ENCODE measurements at places on chromosomes 11 and 22. TPM values are rescaled to one million over a fixed set of nuclear protein-coding genes. Genes with fewer than 3 reads are reported as not detected.
A peak's percentile ranks its signal among the peaks of the same experiment; 100 is the strongest.

DNA sequence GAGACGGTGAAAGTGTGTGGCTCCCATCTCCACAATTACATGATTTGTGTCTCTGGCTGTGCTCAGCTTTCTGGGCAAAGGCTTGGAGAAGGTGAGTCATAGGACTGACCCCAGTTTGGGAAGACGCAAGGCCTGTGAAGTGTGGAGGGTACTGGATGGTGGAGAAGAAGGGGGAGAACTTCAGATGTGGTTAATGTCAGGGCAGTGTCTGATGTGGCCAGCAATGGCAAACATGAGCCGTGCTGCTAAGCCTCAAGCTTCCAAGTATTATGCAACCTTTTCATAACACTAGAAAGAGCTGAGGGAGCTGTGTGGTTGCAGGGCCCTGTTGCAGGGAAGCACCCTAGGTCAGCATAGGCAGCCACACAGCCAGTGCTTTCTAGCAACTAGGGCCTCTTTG, 110.9 kb downstream of the NTM start:
- no peak for DNase-seq

DNA sequence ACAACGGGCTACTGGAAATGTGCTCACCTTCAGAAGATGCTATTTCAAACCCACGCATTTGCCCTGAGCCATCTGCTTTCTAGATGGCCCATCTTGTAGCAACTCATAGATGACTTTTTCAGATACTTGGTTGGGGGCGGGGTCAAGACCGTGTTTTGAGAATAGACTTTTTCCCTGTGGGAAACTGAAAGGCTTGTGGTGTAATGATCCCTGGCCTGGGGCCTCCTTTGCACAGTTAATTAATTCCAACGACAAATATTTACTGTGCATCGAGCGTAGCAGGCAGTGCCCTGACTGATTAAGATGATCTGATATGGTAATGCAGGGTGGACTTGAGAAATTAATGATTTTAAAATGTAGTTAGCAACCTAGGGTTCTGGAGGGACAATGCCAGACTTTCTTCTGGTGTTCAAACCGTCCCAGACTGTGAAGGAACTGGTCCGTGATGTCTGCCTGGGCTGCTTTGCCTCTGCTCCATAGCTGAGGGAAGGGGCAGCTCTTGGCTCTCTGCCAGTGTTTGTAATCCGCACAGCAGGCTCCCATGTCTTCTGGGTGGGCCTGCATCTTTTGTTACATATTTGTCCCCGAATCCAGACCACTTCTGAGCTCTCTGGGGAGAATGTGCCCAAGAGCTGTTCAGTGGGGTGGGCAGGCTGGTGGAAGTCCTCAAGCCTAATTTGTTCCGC, 84.8 kb downstream of the ADAMTS15 start:
- DNase-seq, result no peak

- DNase-seq, result no peak
Observed at GRCh38 chr22:35480627-35481550, 59.7 kb upstream of the RASD2 start.

- DNase-seq, result no peak
Observed at GRCh38 chr11:131951121-131951520, 580.7 kb downstream of the NTM start.

DNA sequence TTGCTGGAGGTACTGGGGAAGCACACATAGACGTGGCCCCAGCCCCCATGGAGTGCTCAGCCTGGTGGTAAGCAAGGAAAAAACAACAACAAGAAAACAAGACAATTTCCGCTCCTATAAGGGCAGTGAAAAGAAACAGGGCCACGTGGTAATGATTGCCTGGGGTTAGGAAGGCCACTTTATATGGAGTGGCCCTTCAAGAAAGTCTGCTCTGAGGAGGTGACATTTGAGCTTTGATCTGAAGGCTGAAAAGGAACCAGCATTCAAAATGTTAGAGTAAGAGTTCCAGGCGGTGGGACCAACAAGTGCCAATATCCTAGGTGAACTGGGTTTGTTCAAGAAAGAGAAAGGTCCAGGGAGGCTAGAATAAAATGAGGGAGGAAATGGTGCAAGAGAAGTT, 87.6 kb downstream of the SCN3B start:
- no peak for DNase-seq

GRCh38 chr11:64001484-64002420, 15.5 kb downstream of the OTUB1 start:
- peak; percentile 71 for DNase-seq

- no peak for DNase-seq
Observed at GRCh38 chr11:72411623-72412419, 22.5 kb downstream of the CLPB start.

DNA sequence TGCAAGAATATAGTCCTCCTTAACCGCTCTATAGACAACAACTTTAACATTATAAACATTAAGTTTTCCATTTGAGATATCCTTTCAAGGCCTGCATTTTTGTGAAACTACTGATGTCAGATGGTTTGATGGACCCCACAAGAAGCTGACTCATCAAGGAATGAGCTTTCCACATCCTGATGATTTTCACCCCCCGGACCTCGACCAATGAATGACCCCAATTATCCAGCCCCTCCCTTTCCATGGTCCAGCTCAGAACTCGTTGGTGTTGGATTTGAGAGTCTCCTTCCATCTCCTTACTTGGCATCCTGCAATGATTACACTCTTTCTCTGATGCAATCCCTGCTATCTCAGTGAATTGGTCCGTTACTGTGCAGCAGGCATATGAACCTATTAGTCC, 31.8 kb upstream of the GUCY1A2 start:
- DNase-seq, result no peak

- peak; percentile 39 for DNase-seq
Observed at GRCh38 chr11:33959855-33960400, 68.1 kb upstream of the LMO2 start.

GRCh38 chr22:39130892-39131855, 21.3 kb downstream of the CBX7 start:
- DNase-seq, result no peak

DNA sequence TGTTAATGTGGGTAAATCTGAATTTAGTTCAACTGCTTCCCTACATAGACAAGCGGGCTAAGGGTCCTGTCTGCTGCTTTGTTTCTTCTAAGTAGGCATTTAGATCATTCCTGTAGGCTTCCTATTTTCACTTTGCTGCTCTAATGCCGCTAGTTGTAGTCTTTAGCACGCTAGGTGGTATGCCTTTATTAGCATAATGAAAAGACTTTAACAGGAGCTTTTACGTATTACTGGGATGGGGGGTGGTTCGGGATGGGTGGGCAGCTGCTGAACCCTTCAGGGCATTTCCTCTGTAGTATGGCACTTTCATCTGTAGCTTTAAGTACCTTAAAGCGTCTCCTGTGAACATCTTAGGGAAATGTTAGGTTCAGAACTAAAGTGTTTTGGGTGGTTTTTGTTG, 85.3 kb downstream of the GGT1 start:
- no peak for DNase-seq

- DNase-seq, result no peak
Observed at GRCh38 chr11:15483205-15483604, 368.5 kb downstream of the INSC start.

- DNase-seq, result no peak
Observed at GRCh38 chr11:64231546-64231945, 1.2 kb downstream of the DNAJC4 start.

GRCh38 chr11:134656861-134657540, 245.0 kb upstream of the B3GAT1 start:
- DNase-seq, result no peak

- peak; percentile 98 for DNase-seq
Observed at GRCh38 chr22:38172832-38173640, 8.6 kb downstream of the PLA2G6 start.

DNA sequence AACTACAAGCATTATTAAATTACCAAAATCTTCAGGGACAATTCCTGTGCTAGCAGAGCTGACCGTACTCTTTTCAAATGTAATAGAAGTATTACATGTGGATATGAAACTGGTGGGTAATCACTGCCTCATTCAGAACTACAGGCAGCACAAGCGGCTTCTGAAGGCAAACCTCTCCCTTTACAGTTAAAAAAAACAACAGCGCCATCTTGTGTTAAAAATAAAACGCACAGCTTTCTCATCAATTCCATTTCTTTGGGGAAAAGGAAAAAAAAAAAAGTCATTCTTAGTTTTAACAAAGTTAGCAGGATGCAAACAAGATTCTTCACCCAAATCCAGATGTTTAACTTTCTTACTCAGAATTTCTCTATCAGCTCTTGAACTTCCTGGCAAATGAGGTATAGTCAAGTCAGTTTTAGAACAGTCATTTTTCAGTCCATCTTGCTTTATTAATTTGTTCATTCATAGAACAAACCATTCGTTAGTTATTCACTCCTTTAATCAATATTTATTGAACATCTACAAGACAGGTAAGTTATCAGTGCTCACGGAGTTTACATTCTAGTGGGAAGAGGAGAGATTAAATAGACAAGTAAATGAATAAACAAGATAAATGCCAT, 331.8 kb upstream of the MPPED2 start:
- peak; percentile 60 for DNase-seq

DNA sequence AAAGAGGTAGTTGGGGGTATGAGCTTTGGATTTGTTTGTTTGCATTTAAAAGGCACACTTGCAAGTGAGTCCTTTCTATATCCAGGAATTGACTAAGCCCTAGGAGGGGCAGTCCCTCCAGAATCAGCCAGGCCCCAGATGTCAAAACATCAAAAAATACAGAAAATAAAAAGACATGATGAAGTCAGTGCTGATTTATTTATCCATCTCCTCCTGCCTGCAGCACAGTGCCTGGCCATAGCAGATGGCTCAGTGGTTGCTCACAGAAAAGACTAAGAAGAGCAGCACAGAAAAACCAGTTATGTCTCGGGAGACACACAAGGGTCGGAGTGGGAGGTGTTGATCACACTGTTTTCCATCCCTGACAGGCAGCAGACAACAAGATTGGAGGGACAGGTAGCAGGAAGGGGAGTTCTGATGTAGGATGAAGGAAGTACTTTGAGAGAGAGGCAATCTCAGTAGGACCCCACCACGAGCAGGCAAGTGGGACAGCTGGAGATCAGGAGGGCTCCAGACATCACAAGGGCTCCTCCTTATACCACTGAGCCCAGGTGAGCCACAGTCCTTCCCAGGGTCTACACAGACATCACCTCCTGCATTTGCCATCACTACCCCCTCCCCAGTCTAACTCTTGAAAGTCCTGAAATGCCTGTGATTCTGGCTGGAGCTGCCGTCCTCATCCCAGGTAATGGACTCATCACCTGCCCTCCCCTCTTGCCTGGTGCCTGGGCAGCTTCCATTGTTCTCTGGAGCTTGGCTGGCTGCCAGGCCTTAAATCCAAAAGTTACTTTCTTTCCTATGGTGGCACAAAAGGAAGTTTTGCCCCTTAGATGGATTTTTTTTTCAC, 32.3 kb downstream of the TMPRSS5 start:
- DNase-seq, result no peak

GRCh38 chr11:70151671-70152070, 51.4 kb upstream of the FADD start:
- no peak for DNase-seq

- no peak for DNase-seq
Observed at GRCh38 chr11:3927129-3927796, 71.8 kb downstream of the STIM1 start.

- no peak for DNase-seq
Observed at GRCh38 chr11:1260023-1260501, 37.2 kb downstream of the MUC5B start.

DNA sequence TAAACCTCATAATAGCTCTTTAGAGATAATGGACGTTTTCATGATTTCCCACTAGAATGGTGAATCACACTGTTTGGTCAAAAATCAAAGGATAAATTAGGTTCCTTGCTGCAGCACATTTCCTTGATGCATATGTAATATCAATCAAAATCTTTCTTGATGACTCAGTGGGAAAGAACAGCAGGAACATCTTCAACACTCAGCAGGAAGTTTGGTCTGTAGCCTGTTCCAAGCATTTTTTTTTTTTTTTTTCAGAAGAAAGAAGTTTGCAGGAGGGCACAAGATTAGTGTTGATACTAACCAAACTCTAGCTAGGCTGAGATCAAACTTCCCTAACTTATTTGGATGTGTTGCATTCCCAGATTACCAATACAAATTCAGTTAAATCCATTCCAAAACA, 1529.8 kb downstream of the FAM181B start:
- DNase-seq, result no peak

DNA sequence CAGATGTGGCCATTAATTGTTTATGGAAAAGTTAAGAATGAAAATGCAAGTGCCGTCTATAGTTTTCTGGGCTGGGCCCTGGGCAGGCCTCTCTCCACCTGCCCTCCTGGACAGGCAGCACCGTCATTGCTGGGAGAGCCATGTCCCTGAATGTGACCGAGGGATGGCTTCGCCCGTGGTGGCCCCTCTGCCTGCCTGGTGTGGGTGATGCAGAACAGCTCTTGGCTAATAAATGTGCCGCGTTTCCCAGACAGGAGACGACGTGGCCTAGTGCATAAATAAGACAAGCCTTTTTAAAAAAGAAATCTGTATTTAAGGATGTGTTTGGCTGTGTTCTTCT, 407.3 kb downstream of the TBC1D22A start:
- no peak for DNase-seq

- no peak for DNase-seq
Observed at GRCh38 chr11:117759305-117759704, 37.7 kb downstream of the DSCAML1 start.

DNA sequence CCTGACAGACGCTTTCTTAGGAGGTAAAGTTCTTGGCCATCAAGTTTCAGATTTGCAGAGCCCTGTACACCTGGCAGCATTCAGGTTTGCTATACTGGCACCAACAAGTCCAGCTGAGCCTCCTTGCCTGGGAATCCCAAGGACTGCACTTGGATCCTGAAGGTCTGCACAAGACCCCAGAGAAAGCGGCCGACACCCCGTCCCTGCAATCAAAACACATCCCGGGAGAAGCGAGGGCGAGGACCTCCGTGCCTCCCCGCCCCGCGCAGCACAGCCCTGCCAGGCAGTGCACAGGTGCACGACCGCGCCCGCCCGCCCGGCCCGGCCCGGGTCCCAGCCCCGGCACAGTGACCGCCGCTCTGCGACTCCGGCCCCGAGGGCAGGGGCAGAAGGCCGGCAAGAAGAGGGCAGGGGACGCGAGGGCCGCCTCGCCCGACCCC, 559 bp downstream of the MRTFA start:
- DNase-seq, result peak; percentile 32

- no peak for DNase-seq
Observed at GRCh38 chr11:12110714-12111548, 541 bp downstream of the MICAL2 start.

GRCh38 chr11:81970886-81971285, 762.8 kb downstream of the FAM181B start:
- no peak for DNase-seq

TXNRD2 gene
- total RNA-seq, result 245 TPM

SGSM1 gene
- total RNA-seq, result 0.12 TPM

OR2AG2 gene
- total RNA-seq, result 0.46 TPM

YPEL1 gene
- 6.2 TPM for total RNA-seq

USH1C gene
- total RNA-seq, result not detected

KCNJ5 gene
- total RNA-seq, result 0.14 TPM

FBLN1 gene
- total RNA-seq, result 4.0 TPM

RASSF10 gene
- not detected for total RNA-seq

SMIM35 gene
- total RNA-seq, result not detected

KCNJ1 gene
- total RNA-seq, result not detected

MIOX gene
- not detected for total RNA-seq

H19 gene
- 0.37 TPM for total RNA-seq

SH3BP1 gene
- 2.8 TPM for total RNA-seq

MMP10 gene
- 15.0 TPM for total RNA-seq

USP2 gene
- 1.1 TPM for total RNA-seq

Measured in endothelial cell of umbilical vein (primary cell).